ENCODE measurements at places on chromosomes 6 and 20.

GRCh38 chr6:46773201-46773855 is 19.9 kb upstream of the MEP1A start:
- DNase-seq = no peak

DNA sequence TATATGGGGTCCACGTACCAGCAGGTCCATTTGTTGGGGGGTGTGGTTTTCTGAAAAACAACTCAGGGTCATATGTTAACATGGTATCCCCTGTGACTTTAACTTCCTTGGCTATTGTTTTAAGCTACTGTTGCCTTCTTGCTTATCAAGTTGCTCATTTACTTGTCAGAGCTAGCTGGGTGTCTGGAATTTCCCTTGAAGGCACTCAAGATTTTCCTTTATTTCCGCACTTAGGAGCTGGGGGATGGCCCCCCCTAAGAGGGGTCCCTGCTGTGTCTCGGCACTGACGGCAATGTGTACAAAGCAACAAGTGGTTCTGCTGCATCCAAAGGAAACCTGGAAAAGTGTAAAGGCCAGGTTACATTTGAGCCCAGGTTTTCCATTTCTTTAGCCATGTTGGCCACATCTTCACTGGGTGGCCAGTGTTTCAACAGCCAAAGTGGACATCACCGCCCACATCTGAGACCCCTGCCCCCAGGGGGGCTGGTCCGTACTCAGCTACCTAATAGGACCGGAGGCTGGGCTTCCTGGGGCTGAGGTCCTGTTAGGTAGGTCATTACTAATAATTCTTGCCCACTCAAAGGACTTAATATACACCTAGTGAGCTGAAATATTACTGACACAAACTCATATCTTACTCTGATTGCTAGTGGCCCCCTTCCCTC is 24.8 kb upstream of the SYNDIG1 start:
- DNase-seq = no peak

DNA sequence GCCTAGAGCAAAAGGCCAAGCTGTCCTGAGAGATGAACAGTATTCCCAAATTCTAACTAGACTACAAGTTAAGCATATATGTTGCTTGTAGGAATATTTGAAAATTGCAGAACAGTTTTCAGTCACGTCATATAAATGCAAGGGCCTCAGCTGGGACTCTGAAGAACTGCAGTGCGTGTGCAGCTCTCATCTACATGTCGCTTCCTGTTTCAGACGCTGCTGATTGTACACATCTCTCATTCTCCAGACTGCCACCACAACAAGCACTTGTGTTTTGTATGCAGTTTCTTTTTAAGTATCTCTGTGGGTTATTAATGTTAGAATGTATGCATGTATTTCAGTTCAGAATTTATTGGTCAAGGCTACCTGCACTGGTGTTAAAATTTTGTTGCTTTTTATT is 119.7 kb downstream of the MAP3K4 start:
- no peak for DNase-seq

- DNase-seq = no peak
These were observed 734 bp downstream of the ZSCAN26 start for GRCh38 chr6:28267695-28268059.

- no peak for DNase-seq
These were observed 151.7 kb upstream of the AKAP12 start for GRCh38 chr6:151087861-151088598.

GRCh38 chr20:39853636-39854035 is 835.4 kb downstream of the MAFB start:
- DNase-seq = peak; percentile 59

DNA sequence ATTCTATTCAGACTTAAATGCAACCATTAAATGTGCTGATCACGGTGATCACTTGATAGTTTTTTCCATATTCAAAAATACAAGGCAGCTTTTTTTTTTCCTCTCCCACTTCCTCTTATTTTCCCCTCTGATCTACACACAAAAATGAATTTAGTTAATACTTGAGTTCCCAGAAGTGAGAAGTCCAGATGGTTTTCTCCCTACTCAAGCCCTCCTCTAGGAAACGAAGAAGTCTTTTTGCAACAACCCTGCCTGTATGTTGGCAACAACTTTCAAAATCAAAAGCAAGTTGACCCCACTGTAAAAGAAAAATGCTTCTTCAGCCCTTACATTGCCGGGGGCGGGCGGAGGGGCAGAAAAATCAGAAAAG is 24.3 kb downstream of the ARHGAP18 start:
- DNase-seq = no peak

DNA sequence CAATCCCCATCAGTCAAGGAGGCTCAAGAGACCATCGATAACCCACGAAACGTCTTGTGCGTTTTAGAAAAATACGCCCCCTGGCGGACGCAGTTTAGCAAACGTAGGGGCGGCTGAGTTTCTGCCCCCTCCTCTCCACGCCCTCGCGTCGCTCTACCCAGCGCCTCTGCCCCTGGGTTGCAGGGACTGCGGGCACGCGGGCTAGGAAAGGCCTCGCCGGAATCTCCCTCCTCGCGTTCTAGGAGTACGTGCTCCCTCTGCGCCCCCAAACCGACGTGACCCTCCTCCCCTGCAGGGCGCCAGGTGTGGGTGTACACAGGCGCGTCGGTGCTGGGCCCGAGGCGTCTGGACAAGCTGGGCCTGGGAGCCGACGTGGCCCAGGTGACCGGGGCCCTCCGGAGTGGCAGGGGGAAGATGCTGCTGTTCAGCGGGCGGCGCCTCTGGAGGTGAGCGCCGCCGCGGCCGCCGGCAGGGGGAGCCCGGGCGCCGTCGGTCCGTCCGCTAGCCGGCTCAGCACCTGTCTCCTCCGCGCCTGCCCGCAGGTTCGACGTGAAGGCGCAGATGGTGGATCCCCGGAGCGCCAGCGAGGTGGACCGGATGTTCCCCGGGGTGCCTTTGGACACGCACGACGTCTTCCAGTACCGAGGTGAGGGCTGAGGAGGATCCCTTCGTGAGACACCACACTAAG is 5.3 kb downstream of the MMP9 start:
- DNase-seq = peak; percentile 51

DNA sequence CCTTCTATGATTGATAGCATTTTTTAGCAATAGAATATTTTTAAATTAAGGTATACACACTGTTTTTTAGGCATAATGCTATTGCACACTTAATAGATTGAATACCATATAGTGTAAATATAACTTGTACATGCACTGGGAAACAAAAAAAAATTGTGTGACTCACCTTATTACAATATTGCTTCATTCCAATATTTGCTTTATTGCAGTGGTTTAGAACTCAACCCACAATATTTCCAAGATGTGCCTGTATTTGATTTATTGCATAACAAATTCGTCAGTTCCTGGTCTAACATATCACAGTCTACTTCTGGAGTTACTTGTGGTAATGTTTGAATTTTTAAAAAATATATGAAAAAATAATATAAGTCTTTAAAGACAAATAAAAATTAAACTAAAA is 41.9 kb upstream of the DEFB112 start:
- DNase-seq = peak; percentile 60

DNA sequence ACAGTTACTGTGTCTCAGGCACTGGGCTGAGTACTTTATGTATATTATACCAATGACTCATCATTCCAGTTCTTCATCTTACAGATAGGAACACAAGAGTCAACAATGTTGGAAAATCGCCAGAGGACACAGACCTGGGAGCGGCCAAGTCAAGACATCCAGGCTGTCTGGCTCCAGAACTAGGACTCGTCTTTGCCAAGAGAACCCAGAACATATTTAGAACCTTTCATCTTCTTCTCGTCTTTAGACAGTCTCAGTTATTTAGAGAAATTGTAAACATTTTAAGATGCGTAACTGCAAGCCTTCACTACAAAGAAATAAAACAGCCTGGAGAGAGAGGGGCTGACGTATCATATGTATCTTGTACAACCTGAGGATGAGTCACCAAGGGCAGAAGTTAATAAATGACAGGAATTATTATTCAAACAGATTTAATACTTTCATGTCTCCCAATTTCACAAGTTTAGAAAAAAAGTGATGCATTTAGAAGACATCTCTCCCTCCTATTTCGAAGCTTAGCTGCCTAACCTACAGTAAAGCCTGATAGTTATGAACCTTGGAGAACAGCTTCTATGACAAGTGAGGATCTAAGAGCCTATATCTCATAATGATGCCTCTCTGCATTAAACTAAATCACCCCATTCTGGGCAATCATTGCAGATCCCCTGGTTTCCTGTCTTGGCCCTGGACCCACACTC is 43.4 kb downstream of the SLC22A3 start:
- peak; percentile 74 for DNase-seq

- DNase-seq = no peak
These were observed 34.9 kb upstream of the HEY2 start for GRCh38 chr6:125714441-125715090.

- DNase-seq = peak; percentile 88
These were observed 42.3 kb downstream of the SLC22A23 start for GRCh38 chr6:3414327-3415081.

- DNase-seq = no peak
These were observed 162.8 kb downstream of the BTBD9 start for GRCh38 chr6:38476888-38477287.

DNA sequence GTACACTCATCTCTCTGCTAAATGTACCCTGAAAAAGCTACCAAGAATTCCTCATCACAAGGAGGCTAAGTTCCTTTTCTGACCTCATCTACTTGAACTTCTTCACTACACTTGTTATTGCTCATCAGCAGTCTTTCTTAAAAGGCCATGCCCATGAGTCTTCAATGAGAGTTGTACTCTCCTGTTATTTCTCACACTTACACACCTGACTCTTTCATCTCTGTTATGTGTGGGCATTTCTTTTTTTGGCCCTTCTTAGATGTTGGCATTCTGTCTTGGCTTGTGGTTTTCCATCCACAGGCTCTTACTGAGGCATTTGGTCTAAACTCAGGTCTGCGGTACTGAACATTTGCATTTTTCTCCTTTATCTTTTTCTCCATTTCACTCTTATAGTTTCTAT is 10.7 kb upstream of the SLC17A1 start:
- no peak for DNase-seq

DNA sequence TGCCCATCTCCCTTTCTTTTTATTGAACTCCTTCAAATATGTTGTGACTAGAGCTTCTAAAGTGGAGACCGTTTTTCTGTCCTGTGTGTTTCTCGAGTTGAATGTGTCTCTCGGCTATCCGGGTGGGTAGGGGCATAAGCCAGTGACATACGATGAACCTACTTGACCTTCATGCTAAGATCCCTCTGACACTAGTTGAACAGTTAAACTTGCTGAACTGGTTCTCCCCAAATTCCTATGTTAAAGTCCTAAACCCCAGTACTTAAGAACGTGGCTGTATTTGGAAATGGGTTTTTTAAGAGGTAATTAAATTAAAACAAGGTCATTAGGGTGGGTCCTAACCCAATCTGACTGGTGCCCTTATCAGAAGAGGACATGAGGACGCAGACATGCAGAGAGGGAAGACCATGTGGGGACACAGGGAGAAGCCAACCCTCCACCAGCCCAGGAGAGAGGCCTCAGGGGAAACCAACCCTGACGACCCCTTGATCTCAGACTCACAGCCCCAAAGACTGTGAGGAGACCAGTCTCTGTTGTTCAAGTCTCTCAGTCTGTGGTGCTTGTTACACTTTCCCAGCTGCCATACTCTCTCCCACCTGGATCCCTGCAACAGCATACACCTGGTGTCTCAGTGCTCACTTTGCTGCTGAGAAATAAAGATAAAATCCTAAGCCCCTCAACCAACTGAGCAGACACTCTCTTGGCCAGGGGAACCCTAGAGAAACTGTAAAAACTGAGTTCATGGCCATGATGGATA is 208.4 kb downstream of the MYLK4 start:
- DNase-seq = no peak

DNA sequence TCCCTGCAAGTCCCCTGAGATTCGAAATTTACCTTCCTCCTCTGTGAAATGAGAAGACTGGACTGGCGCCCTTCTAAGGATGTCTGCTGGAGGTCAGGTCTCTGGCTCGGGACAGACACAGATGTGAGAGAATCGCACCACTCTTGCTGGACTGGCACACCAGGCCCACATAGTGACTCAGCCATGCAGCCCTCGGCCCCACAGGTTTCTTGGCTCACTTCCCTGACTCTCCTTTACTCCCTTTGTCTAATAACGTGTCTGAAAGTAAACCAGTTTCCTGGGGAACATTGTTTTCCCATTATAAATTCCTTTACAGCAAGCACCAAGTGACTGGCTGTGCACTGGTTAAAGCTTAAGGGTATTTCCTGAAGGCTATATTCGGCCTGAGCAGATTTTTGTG is 106.7 kb upstream of the PLEKHG1 start:
- peak; percentile 97 for DNase-seq

- DNase-seq = no peak
These were observed 6.9 kb downstream of the HLA-DPB1 start for GRCh38 chr6:33082702-33083101.
